Pancreas (tissue), 10 donors: ENCODE measurements at places on chromosomes 6 and 20.

DNA sequence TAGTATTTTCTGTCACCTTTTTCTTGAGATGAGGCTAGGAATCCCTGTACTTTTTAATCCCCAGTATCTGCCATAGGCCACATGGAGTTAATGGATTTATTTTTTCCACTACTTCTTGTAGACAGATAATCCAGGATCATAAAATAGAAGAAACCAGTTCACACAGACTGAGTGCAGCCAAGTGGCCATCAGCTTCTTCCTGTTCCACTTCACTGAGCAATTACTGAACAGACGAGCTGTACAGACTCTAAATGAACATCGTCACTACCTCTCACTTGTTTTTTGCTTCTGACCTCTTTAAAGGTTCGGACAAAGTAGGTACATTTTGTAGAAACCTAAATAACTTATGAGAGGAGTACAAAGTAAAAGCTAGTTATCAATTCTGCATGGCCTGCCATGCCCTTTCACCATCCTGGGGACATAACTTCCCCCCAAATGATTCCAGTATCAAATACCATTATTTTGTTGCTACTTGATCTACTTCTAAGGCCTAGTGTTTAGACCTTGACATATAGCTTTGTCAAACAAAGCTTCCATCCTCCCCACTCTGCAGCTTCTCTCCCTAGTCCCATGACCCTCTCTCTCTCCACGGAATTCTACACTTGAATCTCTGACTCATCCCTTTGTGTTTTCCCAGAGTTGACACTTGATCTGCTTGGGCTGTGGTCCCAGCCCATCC is 34.4 kb upstream of the ARHGAP18 start:
- no peak for DNase-seq

- no peak for DNase-seq
Observed at GRCh38 chr20:32958574-32958973, 45.7 kb downstream of the SUN5 start.

DNA sequence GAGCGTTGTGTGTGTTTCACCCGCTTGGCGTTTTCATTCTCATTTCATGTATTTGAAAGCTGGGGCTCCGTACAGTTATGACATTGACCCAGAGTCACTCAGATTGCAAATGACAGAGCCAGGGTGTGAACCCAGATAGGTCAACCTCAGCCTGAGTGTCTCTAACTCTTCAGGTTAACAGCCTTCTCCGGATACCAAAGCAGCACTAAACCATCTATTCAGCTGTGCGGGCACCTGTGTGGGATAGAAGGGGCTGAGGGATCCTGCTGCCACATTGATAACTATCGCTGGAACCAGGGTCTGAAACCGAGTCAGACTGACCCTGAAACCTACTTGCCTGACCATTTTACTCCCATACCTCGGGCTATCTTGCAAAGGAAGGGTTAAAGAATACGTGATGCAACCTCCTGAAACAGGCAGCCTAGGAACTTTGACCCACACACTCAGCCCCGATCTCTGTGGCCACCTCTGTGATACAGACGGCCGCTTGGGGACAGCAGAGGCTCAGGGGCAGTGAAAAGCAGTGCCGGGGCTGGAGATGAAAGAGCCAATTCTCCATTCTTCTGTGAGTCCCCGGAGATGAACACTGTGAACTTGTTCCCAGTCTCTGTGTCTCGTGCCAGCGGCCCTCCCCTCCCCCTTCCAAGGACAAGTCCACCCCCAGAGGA is 233.5 kb upstream of the QKI start:
- peak; percentile 55 for DNase-seq

DNA sequence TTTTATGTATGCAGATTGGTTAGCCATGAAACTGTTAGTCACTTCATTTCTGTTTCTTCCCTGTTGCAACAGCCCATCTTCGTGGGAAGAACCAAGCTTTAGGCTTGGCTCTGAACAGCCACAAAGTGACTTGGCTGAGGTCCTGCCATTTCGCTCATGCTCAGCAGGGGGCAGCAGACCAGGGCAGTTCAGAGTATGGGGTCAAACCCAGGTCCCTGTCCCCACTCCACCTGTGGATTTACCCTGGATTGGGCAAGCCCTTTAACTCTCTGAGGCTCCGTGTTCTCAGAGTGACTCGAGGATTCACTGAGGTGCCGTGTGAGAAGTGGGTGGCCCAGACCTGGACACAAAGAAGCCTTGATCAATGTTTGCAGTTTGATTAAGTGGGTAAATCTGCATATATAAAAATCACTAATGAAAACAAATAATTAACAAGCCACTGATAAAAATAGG is 19.8 kb upstream of the MAP1LC3A start:
- DNase-seq, result peak; percentile 24

GRCh38 chr6:27825025-27825793 is 87.0 kb downstream of the OR2B2 start:
- no peak for DNase-seq

DNA sequence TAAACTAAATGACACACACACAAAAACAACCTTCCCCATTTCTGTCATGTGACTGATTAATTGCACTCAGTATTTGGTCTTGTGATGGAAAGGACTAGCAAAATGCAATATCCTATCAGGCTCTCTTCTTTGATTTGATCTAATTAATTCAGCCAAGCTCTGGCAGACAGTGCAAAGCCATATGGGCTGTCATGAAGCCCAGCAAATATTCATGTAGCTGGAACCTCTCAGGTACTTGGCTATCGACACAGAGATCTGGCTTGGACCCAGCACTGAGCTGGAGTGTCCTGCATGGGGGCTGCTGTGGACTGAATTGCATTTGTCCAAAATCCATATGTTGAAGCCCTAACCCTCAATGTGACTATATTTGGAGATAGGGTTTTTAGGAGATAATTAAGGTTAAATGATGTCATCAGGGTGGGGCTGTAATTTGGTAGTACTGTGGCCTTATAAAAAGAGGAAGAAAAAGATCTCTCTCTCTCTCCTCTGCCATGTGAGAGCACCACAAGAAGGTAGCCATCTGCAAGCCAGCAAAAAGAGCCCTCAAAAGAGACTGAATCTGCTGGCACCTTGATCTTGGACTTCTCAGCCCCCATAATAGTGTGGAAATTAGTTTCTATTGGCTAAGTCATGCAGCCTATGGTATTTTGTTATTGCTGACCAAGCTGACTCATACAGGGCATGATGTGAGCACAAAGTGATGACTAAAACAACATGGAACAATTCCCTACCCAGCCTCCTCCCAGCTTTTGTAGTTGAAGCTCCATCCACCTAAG is 77.1 kb downstream of the STMND1 start:
- DNase-seq, result no peak

- DNase-seq, result no peak
Observed at GRCh38 chr6:108799791-108800190, 48.4 kb upstream of the ARMC2 start.

DNA sequence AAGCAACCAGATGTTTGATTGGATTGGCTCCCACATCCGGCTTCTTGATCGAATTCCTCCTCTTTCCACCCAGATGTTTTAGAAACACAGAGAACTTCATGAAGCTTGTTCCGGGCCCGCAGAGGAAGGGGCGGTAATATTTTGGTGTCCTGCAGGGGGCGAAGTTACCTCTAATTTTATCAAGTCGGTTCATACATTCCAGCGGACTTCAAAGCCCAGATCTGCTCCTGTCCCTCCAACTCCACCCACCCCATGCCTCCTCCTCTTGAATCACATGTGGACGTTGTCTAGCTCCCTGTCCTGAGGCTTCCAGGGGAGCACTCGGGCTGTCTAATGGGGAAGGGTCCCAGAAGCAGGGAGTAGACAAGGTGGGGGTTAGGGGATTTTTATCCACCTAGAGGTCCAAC is 2.9 kb upstream of the BMP6 start:
- peak; percentile 68 for DNase-seq

GRCh38 chr6:48027704-48028435 is 83.1 kb downstream of the PTCHD4 start:
- no peak for DNase-seq

DNA sequence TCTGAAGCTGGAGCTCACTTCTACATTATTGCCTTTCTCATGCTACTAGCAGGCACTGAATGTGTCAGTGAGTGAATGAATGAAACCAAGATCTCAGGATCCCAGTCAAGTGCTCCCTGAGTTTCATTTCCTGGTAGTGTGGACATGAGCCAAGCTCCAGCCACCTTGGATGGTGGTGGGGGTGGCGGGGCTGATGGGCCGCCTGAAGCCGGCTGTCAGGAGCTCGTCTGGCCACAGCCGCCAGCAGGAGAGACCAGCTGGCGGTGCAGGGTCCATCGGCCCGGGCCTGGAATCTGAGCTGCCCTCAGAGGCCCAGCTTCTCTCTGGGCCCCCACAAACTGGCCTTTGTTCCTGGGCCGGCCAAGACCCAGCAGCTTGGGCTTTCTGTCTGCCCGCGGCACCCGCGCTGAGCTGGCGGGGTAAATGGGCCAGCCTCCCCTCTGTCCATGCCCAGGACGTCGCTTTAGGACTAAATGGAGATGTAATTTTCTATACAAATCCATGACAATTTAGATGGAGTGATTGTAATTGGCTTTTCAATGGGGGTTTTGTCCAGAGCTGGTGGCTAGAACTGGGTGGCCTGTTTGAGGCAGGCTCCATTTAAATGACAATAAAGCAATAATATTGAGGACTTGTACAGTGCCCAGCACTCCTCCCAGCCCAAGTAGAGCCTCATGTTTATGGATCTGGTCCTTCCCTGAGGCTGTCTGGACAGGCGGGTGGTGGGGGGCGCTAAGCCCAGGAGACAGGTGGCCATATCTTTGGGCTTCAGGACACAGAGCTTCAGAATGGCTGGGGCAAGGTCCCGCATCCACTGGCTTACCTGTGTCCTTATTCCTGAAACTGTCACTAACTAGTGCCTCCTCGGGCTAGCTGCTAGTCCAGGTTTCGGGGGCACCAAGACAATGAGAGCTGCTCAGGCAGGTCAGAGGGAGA is 43.5 kb downstream of the NOL4L start:
- no peak for DNase-seq

GRCh38 chr6:136551103-136551502 is 881 bp upstream of the MAP7 start:
- DNase-seq, result no peak
